HT-29 (cell line): ENCODE measurements at places on chromosomes 13 and 19. TPM values are rescaled to one million over a fixed set of nuclear protein-coding genes. Genes with fewer than 3 reads are reported as not detected.

TLE2 gene
- 0.08 and 1.1 TPM in 2 replicates for total RNA-seq

GRCh38 chr19:10262771-10263170, 8.1 kb upstream of the ICAM1 start:
- no peak for DNase-seq

DNA sequence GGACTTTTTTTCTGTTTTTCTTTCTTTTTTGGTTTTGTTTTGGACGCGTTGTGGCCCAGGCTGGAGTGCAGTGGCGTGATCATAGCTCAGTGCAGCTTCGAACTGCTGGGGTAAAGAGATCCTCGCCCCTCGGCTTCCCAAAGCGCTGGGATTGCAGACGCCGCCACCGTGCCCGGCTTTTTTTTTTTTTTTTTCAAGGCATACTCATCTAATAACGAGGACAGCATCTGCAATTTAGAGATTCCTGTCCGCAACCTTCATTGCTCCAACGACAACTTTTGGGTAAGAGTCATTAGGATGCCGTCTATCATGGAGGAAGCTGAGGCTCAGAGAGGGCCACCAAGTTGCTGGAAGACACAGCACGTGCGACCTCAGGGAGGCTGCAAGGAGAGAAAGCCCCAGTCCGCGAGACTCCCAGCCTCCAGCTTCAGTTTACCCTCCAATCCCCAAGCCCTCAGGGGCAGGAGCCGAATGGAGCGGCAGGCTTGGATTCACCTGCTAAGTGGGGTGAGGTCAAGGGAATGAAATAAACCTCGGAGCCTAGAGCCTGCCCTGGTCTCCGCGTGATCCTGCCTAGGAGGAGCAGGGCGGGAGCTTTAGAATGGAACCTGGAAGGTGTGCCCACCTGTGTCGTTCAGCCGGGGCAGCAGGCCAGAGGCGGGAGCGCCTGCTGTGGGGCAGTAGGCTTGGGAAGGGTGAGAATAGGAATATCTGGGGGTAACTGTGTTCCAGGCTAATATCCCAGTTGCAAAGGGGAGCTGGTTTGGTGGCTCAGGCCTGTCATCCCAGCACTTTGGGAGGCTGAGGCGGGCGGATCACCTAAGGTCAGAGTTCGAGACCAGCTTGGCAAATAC, 676 bp upstream of the POLRMT start:
- DNase-seq = peak; percentile 16

DNA sequence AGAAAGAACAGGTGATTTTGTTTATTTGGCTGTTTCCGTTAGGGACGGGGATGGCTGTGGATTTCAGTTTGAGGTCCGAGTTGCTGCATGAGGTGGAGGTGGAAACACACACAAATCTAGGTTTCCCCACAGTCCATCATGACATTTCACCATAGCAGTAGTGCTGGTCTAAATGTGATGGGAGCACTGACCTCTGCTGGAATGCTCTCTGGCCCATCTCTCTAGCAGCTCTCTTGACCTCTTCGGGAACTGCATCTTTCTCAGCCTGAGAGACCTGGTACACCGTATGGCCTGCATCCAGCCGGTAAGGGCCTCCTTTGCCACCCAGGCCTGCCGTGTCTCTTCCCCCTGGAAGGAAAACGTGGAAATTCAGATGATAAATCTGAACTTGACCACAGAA, 154.0 kb downstream of the RGCC start:
- no peak for DNase-seq

PRR20C gene
- total RNA-seq = not detected in 2 replicates

DNA sequence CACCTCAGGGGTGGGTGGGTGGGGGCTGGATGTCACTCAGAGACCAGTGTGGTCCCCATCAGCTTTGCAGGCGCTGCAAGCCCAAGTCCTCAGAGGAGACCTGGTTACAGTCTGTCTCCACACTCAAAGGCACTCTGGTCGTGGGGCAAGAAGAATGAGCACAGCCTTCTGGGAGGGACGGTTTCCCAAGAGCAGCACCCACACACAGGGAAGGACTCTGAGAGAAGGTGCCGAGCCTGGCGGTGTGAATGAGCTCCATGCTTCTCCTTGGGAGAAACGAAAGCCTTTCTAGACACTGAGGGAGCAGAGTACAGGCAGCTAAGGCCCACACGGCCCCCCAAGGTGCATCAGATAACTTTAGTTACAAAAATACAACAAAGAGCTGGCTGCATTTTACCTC, 473.6 kb downstream of the FOXO1 start:
- DNase-seq = no peak

ZNF583 gene
- total RNA-seq = not detected in 2 replicates

LYPD4 gene
- total RNA-seq = not detected in 2 replicates

GRCh38 chr19:3783660-3784584, 2.3 kb downstream of the MATK start:
- DNase-seq = no peak

- DNase-seq = no peak
These were observed 396 bp downstream of the F7 start for GRCh38 chr13:113105921-113106452.

DNA sequence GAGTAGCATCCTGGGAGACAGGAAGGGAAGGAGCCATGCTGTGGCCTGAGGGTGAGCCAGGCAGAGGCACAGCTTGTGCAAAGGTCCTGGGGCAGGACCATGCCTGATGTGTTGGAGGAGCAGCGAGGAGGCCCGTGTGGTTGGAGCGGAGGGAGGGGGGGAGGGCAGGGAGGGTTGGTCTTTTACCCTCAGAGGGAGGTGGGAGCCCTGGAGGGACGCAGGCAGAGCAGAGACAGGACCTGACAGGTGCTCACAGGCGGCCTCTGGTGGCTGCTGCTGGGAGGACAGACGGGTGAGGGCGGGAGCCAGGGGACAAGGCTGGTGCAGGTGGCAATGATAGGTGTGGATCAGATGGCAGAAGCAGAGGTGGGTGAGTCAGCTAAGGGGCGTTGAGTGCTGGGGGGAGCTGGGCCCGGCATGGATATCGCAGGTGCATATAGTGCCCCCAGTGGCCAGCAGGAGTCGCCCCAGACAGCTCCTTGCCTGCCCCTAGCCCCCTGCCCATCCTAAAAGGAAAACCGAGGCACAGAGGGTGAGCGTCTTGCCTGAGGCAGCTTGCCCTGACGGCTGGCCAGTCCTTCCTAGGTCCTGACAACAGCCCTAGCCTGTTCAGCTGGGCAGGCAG, 9.8 kb upstream of the GNA15 start:
- peak; percentile 58 for DNase-seq

- peak; percentile 96 for DNase-seq
These were observed at the start of gene PDX1 for GRCh38 chr13:27919934-27920676. TSS of gene PDX1 (plus strand) at chr13:27920000. CDS start at chr13:27920139, 139 bp downstream.

ZNF284 gene
- total RNA-seq = 0.38 and 0.63 TPM in 2 replicates

ZNF845 gene
- 2.8 and 2.9 TPM in 2 replicates for total RNA-seq

GPR183 gene
- total RNA-seq = not detected in 2 replicates

GRCh38 chr13:94494026-94494425, 14.5 kb upstream of the DCT start:
- DNase-seq = no peak

TEX26 gene
- not detected in 2 replicates for total RNA-seq

GRCh38 chr19:8571006-8571411, 6.2 kb downstream of the MYO1F start:
- DNase-seq = no peak

DNA sequence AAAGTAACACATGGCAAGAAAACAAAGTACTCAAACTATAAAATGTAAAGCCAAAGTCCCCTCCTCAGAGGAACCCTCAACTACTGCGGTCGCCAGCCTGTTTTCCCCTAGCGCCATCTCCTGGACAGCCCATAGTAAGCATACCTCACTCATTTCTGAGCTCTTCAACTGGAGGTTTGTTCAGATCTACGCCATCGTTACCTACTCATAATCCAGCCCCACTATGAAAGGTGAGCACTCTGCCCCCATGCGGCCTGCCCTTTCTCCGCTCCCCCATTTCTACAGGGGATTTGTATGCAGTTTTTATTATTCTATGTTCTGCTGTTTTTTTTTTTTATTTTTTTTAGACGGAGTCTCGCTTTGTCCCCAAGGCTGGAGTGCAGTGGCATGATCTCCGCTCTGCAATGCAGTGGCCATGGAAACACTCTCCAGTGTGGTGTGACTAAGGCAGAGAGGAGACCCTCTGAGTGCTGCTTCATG, 26.2 kb downstream of the OPA3 start:
- DNase-seq = peak; percentile 90

CPB2 gene
- not detected in 2 replicates for total RNA-seq

IGFL2 gene
- 1.1 and 1.6 TPM in 2 replicates for total RNA-seq

DNA sequence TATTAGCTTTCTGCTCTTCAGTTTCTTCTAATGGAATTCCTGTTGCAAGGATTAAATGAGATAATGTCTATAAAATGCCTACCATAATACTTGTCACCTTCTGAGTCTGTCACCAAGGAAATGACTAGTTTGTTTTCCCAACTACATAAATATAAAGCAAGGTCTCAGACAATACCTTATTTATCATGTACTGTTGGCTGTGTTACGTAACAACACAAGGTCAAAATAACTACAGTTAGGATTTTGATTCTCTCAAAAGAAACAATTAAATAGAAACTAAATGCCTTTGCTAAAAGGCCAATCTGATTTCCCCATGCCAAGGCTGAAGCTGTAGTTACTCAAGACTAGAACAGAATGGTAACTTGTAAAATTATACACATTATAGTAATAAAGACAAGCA, 134.5 kb downstream of the PCDH9 start:
- no peak for DNase-seq

DNA sequence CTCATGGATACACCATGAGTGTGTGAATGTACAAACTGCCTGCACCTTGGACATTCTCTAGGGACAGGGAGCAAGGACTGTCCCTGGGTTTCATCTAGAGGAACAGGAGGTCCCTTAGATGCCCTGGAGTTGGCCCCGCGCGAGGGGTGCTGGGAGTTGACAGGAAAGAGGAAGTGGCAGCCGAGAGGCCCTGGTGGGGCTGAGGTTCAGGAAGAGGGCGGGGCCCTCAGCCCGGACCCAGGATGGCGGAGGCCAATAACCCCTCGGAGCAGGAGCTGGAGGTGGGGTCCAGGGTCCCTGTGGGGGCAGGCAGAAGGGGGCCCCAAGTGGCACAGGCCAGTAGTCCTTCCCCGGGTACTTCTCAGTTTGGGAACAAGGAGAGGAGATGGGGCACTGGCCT, 6.9 kb downstream of the PKN1 start:
- no peak for DNase-seq

- DNase-seq = no peak
These were observed 899.8 kb downstream of the GPC5 start for GRCh38 chr13:92297971-92298942.

DNA sequence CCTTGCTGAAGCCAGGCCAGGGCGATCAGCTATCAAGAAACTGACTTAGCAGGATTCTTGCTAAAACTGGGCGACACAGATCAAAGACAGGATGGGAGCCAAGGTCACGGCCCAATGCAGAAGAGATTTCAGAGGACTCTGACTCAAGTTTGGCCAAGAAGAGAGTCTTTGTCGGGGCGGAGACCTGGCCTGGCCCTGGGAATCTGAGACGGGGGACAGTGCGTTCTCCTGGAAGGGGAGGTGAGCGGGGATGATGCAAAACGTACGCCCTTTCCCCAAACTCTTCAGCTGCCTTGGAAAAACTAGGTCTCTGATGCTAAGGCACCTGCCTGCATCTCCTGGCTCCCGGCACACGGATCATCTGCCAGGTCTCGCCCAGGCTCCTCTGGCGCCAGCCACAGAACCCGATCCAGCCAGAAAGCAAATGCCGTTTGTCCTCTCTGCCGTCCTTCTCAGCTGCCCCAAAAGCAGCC, 9.8 kb downstream of the MVB12A start:
- DNase-seq = no peak

BIVM gene
- total RNA-seq = 1.4 and 2.3 TPM in 2 replicates

DNA sequence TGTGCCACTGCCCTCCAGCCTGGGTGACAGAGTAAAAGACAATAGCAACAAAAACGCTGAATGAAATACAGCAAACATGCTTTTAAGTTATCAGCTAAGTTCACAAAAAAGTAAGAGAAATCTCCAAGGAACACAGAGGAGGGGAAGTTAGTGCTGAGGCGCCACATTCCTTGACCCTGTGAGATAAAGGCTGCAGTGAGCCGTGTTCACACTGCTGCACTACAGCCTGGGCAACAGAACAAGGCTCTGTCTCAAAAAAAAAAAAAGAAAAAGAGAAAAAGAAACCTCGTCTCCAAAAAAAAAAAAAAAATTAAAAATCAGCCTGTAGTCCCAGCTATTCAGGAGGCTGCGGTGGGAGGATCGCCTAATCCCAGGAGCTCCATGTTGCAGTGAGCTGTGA, 16.3 kb upstream of the DOCK6 start:
- DNase-seq = no peak

CBARP gene
- total RNA-seq = 2.4 and 3.9 TPM in 2 replicates
